ENCODE measurements at places on chromosomes 3 and 15. TPM values are rescaled to one million over a fixed set of nuclear protein-coding genes. Genes with fewer than 3 reads are reported as not detected.

ALDH1A3 gene
- 10.9 TPM for polyA plus RNA-seq

DNA sequence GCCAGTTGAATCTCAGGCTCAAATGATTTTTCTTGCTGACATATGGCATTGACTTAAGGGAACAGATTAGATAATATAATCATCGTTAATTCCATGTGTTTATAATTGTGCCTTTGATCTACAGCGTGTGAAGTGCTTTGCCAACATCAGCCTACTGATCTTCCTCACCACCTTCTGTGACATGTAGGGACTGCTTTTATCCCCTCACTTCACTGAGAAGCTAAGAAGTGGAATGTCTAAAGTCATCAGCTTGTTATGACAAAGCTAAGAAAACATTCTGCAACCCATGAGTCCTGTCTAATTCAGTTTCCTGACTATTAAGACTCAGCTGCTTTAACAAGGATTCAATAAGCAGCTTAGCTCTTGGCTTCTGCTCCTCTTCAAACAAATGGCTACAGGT lies 106.0 kb downstream of the MYH15 start:
- no peak for DNase-seq

TMEM207 gene
- not detected for polyA plus RNA-seq

DNA sequence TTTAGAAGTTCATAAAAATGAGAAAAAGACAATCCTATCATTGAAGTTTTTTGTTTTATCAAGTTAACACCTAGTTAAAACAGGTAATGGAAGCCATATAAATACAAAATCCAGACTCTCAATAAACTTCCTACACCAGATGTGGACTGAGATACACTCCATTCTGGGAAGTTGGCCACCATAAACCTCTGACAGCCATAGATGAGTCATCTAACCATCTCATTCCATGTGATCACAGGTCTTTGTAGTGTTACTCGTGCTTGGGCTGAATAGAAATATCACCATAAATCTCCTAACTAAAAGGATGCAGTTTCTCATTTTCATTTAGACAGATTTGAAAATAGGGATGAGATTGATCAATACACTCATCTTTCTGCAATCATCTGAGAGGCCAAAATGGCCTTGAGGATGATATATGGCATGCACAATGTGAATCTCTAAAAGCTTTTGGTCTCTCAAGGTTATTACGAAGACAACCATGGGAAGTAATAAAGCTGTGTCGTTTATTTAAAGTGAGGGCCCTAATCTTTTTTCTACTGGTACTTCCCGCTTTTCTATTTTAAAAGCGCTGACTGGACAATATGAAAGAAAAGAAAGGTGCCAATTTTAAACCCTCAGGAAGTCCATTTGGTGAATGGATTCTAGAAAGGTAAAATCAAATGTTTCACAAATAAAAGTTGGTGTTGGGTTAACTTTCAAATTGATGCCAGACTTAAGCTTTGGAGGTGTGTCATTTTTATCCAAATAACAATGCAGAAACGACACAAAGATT lies 155.5 kb downstream of the POLR2M start:
- DNase-seq = no peak

GADL1 gene
- 26.7 TPM for polyA plus RNA-seq

ACAA1 gene
- polyA plus RNA-seq = 34.6 TPM

DNA sequence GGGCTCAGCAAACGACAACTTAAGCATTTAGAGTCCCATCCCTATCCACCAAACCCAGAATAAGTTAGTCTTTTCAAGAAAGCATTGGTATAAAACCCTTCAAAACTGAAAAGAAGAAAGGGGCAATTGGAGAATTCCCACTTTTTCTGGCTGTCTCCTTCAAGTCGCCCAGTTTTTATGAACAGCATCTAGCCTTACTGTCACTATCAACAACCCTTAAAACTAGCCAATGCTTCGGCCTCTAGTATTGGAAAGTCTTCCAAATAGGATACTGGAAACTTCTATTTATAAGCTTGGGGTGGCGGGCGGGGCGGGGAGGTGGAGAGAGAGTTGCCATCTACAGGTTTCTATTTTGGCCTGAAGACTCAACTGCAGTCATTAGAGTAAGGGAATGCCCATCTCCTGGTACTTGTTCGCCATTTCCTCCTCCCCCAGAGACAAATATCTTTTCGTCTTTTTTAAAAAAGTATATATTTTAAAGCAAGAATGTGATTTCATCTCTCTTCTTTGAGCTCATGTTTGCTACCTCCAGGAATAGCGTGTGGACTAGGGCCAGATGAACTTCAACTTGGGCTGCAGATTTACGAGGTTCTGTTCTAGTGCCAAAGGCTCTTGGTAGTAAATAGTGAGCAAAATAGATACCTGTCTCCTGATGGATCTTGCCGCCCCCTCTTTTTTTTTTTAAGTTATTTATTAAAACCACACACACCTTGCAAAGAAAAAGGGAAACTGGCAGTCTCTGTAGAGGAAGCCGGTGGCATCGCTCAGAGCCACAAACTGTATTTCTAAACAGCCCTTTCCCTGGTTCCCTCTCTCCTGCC lies 2.7 kb downstream of the BCL6 start:
- no peak for DNase-seq

GRCh38 chr3:66527246-66527645 lies 26.4 kb upstream of the LRIG1 start:
- DNase-seq = no peak

DNA sequence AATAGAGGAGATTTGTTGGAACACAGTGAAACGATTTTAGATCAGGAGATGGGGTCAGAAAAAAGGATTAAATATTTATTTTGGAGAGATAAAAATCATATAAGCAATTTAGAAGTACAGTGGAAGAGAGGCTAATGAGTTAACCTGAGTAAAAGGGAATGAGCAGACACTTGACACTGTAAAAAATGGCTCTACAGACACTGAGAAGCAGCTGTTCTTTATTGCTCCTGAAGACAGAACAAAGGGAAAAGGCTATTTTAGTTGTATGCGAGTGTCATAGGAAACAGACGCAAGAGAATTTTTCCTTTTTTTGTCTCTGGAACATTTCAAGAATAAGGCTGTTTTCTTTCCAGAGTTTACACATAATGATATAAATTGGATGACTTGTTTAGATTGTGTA lies 34.3 kb downstream of the ASTE1 start:
- no peak for DNase-seq

TASOR gene
- polyA plus RNA-seq = 37.8 TPM

DNA sequence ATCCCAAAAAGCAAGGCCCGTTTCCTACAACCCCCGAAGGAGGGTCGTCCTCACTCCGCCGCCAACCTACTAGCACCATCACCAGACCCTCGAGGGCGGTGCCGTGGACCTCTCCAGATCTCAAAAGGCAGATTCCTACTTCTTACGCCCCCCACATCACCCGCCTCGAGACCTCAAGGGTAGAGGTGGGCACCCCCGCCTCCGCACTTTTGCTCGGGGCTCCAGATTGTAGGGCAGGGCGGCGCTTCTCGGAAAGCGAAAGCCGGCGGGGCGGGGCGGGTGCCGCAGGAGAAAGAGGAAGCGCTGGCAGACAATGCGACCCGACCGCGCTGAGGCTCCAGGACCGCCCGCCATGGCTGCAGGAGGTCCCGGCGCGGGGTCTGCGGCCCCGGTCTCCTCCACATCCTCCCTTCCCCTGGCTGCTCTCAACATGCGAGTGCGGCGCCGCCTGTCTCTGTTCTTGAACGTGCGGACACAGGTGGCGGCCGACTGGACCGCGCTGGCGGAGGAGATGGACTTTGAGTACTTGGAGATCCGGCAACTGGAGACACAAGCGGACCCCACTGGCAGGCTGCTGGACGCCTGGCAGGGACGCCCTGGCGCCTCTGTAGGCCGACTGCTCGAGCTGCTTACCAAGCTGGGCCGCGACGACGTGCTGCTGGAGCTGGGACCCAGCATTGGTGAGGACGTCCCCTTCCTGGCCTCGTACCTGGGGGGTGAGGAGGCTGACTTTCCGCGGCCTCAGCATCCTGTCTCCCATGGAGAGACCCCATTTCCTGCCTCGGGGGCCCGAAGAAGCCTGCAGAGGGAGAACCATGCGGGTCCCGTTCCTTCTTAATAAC lies at the start of gene MYD88:
MYD88 (plus strand) TSS at position 313 of the 842 bp plus-strand sequence; CDS start at position 353, 40 bp downstream.
- DNase-seq = peak; percentile 72

RYR3 gene
- 48.3 TPM for polyA plus RNA-seq

ZNF660 gene
- polyA plus RNA-seq = 5.7 TPM

GRCh38 chr3:60673123-60673522 lies 578.1 kb downstream of the FHIT start:
- no peak for DNase-seq

GRCh38 chr15:88621789-88622604 lies 857 bp downstream of the AEN start:
- no peak for DNase-seq

- no peak for DNase-seq
Observed at GRCh38 chr3:20739814-20740213, 553.8 kb upstream of the SGO1 start.

DNA sequence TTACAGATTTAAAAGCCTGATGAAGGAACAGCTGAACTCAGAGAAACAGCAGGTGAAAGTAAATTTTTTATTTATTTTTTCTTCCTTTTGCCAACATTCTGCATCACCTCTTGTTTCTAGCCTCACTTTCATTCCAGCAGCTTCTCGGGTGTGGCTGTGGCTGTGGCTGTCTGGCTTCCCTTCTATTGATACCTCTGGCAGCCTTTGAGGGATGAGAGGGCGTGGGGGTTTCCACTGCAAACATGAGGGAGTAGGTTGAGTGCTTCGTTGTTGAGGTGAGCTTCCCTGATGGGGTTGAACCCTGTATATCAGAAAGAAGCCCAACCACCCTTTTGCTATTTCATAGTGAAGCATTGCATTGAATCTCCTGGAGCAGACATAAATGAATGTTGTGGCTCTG lies 6.2 kb upstream of the TMC3 start:
- no peak for DNase-seq

- DNase-seq = peak; percentile 36
Observed at GRCh38 chr3:152474585-152474984, 205.9 kb downstream of the MBNL1 start.

TOPBP1 gene
- 25.2 TPM for polyA plus RNA-seq

- DNase-seq = no peak
Observed at GRCh38 chr3:111967068-111967467, 11.8 kb upstream of the ABHD10 start.

DNA sequence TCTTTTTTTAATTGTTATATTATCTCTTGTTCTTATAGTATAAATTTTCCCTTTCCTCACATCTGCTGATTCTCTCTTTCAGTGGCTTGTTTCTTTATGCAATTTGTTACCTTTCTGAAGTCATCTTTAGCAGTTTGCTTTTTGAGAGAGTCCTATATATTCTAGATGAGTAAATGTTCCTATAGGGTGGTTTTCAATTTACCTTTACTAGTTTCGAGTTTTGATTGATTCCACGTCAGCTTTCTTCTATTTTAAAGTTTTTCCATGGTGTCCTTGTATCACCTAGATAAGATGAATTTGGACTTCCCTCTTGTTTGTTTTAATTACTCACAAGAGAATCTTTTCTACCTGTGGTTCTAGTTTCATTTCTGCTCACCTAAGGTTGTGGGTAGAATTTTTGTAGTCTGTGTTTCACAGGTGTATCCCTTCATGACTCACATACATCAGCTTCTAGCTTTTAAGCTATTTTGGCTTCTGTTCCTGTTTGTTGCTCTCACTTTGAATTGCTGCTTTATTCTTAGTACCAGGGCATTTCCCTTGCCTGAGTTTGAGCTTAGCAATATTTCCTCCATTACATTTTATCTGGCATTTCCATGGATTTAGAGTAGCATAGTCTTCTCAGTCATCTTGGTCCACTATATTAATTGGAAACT lies 6.4 kb downstream of the TEX9 start:
- no peak for DNase-seq

- no peak for DNase-seq
Observed at GRCh38 chr3:153626158-153626557, 464.1 kb downstream of the RAP2B start.

IFT57 gene
- 20.2 TPM for polyA plus RNA-seq

DNA sequence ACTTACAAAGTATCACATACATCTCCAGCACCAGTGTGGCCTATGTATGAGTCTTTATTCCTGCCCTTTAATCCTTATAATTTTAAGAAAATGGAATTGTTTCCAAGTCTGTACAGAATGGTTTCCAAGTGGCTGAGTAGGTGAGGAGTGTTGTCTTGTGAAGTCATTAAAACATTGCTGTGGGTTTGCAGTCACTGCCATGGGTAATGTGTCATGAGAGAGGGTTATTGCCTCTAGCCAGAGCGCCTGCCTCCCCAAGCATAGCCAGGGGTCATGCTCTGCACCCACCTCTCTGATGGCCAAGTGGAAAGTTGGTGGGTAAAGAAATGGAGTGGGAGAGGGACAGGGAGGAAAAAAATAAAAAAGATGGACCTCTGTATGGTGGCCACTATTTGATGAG lies 25.3 kb downstream of the TRAK1 start:
- DNase-seq = no peak

CD86 gene
- polyA plus RNA-seq = 5.2 TPM

IL5RA gene
- not detected for polyA plus RNA-seq

GUCA1C gene
- polyA plus RNA-seq = not detected

PPM1L gene
- polyA plus RNA-seq = 12.6 TPM

DNA sequence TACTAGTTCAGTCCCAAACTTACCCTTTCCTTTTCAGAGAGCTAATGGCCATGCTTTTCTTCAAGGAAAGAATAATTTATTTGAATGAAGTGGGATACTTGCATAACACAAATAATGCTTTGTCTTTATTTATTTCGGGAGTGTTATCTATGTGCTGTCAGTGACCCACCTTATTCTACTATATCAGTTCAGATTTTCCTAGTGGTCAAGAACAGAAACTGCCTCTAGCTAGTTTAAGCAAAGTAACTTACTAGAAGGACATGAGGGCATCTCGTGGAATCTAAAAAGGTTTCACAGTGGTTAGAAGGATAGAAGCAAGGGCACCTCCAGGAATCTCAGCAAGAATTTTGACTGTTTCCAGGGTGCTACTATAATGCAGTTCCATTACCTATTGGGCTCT lies 3.8 kb upstream of the TIMMDC1 start:
- DNase-seq = no peak

- DNase-seq = no peak
Observed at GRCh38 chr15:57611938-57612337, 20.2 kb downstream of the MYZAP start.

GRCh38 chr3:152175528-152175889 lies 93.2 kb upstream of the MBNL1 start:
- no peak for DNase-seq

GRCh38 chr3:134432236-134432635 lies 53.5 kb downstream of the ANAPC13 start:
- no peak for DNase-seq

- DNase-seq = no peak
Observed at GRCh38 chr3:107847791-107848190, 243.0 kb downstream of the CD47 start.

DNA sequence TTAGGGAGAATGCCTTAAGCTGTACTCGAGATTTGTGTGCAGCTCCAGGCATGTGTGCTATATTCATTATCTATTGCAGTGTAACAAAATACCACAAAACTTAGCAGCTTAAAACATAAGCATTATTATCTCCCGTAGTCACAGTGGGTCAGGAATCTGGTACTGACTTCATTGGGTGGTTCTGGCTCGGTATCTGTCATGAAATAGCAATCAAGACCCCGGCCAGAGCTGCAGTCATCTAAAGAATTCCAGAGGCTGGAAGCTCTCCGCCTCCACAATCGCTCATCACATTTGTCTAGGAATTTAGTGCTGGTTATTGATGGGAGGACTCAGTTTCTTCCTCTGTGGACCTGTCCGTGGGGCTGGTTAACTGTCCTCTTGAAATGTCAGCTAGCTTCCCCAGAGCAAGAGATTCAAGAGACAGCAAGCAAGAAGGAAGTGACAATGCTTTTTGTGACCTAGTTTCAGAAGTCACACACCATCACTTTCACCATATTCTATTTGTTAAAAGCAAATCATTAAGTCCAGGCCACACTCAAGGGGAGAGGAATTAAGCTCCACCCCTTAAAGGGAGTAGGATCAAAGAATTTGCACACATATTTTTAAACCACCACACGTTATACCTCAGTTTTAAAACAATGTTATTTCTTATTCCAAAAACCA lies 76.1 kb downstream of the TOP2B start:
- DNase-seq = no peak

GRCh38 chr3:44451441-44451840 lies 26.0 kb downstream of the ZNF445 start:
- no peak for DNase-seq

Data from hindlimb muscle (tissue), 1 donor.